Stimulated activated CD4-positive, alpha-beta T cell treated with anti-CD3 and anti-CD28 coated beads, Interleukin-1b, Interleukin-23, amount 100 ng/mL, for 1 hour (primary cell): ENCODE measurements at places on chromosomes 2 and 18.

DNA sequence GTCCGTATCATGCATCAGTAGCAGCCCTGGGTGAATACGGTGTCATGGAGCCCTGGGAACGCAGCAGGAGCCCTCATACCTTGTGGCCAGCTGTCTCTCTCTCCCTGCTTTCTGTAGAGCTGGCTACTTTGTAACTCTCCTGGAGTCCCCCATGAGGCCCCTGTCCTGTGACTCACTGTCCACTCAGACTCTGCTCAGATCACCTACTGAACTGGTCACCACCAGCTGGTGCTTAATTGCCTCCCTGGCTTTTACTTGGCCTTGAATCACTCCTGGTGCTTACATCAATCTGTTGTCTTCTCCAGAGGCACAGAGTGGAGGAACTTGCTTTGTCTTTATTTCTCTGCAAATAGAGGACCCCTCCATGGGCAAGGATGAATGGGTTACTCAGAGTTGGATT, 172.7 kb downstream of the HRH4 start:
- DNase-seq: no peak

DNA sequence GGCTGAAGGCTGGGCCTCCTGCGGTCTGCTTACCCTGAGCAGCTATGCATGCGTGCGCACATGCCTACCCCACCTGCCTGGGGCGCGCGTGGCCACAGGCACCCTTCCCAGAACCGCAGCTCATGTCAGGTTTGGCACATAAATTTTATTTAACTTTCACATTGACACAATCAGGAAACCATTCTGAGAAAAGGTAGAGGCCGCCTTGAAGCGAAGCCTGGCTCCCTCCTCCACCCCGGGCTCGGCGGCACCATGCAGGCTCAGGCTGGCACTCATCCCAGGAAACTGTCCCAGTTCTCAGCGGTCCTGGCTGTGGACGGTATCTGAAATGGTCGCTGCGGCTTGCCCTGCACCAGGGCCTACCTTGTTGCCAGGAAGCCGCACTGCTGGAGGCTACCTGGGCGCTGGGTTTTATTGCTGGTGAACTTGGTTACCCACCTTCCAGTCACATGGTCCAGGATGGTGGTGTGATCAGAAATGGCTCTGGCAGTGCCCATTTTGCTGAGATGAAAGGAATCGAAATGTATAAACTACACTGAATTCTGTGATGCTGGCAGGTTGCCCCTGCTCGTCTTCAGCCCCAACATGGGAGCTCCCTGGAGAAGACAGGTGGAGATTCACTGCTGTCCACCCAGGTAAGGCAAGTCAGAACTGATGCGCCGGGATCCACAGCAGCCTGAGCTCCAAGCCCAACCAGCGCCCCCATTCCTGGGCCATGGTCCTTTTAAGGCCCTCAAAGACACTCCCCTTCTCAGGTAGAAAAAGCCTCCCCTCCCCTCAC, 25.5 kb downstream of the CHST10 start:
- DNase-seq: no peak

- no peak for DNase-seq
Observed at GRCh38 chr2:17557596-17557995, 17.1 kb downstream of the VSNL1 start.

DNA sequence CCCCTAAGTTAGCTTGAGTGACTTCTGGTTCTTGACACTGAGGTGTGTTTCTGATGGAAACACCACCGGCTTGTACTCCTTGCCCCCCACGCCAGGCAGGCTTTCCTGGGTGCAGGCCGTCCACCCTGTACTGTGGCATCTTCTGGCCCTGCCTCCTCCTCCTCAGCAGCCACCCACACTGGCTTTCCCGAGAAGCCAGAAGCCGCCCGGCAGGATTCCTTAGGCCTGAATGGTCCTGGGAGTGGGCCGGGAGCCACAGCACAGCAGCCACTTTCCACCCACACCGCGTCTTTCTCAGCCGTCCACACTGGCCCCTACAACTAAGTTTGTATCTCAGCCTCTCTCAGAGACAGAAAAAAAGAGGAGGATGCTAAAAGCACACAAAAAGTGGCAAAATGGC, 2.1 kb upstream of the HSBP1L1 start:
- DNase-seq: no peak
